ENCODE measurements at places on chromosomes 1 and 21. TPM values are rescaled to one million over a fixed set of nuclear protein-coding genes. Genes with fewer than 3 reads are reported as not detected.

The B3GALT2 gene
- polyA plus RNA-seq, result not detected

The CLEC20A gene
- not detected for polyA plus RNA-seq

GRCh38 chr1:38781872-38782617, 77.5 kb downstream of the RRAGC start:
- DNase-seq, result no peak

DNA sequence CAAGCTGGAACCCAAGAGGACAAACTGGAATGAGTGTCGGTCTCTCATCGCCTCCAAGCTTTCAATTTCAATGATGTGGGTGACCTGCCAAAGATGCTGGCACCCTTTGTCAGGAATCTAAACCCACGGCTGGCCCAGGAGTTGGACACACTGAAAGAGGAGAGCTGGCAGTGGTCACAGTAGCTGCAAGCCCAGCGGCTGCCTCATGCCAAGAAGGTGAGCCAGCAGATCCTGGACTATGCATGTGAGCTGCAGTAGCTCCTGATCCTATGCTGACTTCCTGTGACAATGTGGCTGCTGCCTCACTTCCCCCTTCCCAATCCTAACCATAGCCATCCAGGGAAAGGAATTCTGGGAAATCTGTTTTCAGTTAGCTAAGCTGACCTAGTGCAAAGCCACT, 117.0 kb upstream of the VAV3 start:
- DNase-seq, result no peak

GRCh38 chr1:175287377-175287776, 94.8 kb upstream of the KIAA0040 start:
- DNase-seq, result peak; percentile 22

All from A549 (cell line).